ENCODE measurements at places on chromosomes 1 and 21.

DNA sequence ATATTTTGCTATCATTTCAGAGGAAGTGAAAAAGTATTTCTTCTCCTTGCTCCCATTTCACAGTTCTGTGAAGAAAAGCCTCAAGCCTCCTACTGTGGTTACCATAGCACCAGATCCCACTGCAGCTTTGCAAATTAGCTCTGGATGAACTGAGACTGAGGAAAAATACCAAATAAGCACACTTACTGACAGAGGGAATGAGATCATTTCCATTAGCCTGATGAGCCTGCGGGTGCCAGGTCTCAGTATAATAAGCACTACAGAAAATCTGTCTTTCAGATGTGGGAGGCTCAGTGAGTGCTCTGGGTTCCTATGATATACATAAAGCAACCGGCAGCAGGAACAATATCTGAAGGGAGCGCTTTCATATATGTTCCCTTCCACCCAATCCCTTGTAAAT is 21.4 kb downstream of the XKR8 start:
- DNase-seq: no peak

DNA sequence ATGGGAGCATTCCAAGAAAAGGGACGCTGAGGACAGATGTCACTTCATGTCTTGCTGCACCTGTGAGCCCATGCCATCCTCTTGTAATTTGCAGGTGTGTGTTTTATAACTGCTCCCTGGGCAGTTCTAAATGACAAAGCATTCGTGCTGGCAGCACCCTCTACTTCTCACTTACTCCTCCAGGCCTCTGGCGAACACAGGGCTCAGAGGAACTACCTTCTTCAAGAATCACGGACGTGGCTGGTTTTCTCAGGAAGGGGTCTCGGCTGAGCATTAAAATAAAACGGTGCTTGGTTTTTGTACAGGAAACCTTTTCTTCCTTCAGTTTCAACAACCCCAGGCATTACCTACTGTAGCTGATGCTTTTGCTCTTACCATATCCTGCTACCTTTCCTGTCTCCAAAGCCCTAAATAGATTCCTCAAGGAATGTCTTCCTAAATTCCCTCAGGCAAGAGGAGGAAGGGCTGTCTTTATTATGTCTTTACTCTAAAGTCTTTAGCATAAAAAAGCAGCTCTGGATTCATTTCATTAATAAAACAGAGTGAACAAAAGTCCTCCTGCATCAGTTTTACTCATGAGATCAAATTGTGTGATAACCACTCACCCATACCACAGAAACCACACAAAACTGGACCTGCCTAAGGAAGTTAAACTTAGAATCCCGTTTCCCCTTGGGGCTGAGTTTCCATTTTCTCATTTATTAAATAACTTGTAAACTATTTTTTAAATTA is 79.0 kb upstream of the MAP10 start:
- no peak for DNase-seq

DNA sequence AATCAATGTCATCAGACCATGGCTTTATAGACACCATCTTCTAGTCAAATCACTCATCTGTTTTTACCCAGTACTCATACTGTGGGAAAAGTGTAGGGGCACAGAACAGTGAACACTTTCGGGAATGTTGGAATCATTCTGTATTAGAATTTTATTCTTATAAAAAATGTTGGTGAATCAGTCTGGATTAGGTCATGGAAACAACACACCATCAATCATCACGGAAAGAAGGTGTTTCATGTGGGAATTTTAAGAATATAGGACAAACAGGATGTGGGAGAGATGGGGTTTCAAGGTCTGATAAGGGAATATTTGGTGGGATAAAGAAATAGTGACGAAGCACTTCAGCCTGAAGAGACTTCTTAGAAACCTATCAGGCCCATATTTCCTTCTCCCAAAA is 17.3 kb downstream of the GBP1 start:
- DNase-seq: peak; percentile 90

- DNase-seq: no peak
Observed at GRCh38 chr1:100510451-100510850, 27.5 kb upstream of the GPR88 start.

Measured in bronchial epithelial cell (primary cell).